ENCODE measurements at places on chromosomes 16 and 17.

- no peak for DNase-seq
Measured at GRCh38 chr16:4114257-4115208, 1.7 kb downstream of the ADCY9 start.

GRCh38 chr16:68739964-68740627 lies 3.0 kb downstream of the CDH1 start:
- DNase-seq, result no peak

- DNase-seq, result no peak
Measured at GRCh38 chr17:17709815-17710321, 28.6 kb downstream of the RAI1 start.

- no peak for DNase-seq
Measured at GRCh38 chr17:61203671-61204131, 195.9 kb upstream of the TBX2 start.

- DNase-seq, result no peak
Measured at GRCh38 chr16:21194771-21195301, 16.5 kb downstream of the ZP2 start.

DNA sequence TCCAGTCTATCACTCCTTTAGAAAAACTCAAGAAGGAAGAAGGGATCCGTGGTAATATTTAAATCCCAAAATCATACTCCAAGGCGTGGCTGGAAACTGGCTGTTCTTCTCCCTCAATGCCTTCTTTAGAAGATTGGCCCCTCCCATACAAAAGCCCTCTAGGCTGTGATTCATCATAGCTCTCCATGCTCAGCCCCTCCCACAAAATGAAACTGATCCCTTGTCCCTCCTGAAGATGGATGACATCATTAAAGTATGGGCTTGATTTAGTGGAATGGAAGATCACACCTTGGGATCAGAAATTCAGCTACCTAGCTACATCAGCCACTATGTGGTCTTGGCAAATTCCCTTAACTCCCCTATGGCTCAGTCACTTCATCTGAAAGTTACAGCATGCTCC lies 4.1 kb downstream of the GRIN2A start:
- no peak for DNase-seq

DNA sequence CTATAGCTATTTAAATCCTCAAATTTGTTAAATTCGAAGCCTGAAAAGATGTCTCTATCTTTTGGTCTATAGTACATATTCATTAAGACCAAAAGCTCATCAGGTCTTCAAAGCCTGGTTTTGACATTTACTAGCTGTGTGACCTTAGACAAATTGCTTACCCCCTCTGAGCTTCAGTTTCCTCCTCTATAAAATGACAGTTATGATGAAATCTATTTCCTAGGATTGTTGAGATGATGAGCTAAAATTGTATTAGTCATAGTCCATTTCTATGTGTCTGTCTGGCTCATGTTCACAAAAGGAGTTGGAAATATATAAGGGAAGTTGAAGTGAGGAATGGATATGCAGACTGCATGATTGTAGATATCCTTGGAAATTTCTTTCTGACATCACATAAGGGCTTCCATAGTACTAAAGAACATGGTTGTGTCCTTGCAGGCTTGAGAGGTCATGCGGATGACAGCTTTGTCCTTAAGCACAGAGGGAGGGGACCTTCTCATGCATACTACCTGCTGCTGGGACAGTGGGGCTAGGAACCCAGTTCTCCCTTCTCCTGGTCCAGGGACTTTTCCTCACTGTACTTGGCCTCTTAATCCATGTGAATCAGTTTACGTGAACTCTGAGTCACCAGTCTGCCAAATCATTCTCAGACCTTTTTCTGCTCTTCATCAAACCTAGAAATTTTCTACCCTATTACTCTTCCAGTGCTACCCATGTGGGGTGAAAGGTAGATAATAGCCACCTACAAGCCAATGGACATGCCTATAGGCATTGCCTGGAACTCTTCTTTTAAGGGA lies 487.5 kb upstream of the SALL1 start:
- DNase-seq, result no peak

GRCh38 chr16:65294165-65294564 lies 172.3 kb upstream of the CDH11 start:
- DNase-seq, result no peak

DNA sequence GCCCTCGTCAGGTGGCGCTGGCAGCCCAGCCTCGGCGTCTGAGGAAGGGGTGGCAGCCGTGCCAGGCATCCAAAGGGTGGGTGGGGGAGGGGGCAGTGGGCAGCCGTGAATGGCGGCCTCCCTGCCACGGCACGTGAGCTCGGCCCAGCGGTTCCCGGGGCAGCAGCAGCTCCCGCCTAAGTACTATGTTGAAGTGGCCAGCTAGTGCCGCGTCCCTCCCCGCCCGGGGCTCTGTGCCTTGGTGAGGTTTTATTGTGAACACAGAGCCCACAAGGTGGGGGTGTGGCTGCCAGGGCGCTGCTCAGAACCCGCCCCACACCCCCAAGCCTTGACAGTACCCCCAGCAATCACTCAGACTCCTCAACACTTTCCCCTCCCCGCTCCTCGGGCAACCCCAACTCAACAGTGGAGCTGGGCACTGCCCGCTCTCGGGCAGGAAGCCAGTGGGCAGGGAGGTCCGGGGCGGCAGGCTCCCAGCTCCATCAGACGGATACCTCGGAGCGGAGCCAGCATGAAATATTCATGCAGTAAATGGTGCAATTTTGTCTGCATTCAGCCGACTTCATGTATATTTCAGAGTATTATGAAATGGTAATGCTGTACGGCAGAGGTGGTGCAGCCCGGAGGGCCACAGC lies 80.4 kb downstream of the ENGASE start:
- DNase-seq, result no peak

GRCh38 chr17:14871921-14872320 lies 393.2 kb downstream of the PMP22 start:
- no peak for DNase-seq

DNA sequence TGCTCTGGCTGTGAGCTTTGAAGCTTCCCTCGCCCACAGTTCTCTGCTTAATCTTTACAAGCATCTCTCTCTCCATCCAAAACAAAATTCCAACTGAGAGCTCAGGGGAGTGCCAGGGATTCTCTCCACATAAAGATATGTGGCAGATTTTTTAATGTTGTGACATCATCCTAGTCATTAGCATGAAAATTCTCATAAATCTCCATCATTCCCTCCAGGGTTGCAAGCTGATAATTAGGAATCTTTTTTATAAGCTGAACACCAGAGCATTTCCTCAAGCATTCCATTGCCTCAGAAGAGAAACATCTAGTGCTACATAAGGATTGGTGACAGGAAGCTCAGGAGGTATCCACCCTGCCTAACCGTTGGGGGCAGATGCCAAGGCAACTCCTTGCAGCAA lies 82.4 kb upstream of the DNAH9 start:
- no peak for DNase-seq

DNA sequence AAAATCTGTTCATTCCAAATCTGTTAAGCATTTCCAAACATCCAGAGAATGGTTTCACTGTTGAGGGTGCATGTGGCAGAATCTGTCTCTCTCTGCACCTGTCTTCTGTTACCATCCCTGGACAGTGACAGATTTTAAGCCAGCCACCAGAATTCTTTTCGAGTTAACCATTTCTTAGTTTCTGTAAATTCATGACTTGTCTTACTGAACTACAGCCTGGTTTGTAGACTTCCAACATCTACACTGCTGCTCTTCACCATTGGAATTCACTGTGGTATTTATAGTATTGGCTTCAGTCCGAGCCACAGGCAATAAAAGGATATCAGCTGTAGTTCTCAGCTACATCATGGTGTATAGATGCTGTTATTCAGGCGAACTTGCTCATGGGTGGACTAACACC lies 47.6 kb downstream of the GOSR1 start:
- DNase-seq, result no peak

- no peak for DNase-seq
Measured at GRCh38 chr17:42547001-42547461, 5.7 kb upstream of the HSD17B1 start.

GRCh38 chr17:44689477-44690217 lies at the start of gene CCDC43:
Gene CCDC43, minus strand, starts transcription at chr17:44689776. Its CDS starts 23 bp downstream, at chr17:44689753.
- peak; percentile 97 for DNase-seq

- DNase-seq, result no peak
Measured at GRCh38 chr16:51416926-51417325, 265.9 kb upstream of the SALL1 start.

DNA sequence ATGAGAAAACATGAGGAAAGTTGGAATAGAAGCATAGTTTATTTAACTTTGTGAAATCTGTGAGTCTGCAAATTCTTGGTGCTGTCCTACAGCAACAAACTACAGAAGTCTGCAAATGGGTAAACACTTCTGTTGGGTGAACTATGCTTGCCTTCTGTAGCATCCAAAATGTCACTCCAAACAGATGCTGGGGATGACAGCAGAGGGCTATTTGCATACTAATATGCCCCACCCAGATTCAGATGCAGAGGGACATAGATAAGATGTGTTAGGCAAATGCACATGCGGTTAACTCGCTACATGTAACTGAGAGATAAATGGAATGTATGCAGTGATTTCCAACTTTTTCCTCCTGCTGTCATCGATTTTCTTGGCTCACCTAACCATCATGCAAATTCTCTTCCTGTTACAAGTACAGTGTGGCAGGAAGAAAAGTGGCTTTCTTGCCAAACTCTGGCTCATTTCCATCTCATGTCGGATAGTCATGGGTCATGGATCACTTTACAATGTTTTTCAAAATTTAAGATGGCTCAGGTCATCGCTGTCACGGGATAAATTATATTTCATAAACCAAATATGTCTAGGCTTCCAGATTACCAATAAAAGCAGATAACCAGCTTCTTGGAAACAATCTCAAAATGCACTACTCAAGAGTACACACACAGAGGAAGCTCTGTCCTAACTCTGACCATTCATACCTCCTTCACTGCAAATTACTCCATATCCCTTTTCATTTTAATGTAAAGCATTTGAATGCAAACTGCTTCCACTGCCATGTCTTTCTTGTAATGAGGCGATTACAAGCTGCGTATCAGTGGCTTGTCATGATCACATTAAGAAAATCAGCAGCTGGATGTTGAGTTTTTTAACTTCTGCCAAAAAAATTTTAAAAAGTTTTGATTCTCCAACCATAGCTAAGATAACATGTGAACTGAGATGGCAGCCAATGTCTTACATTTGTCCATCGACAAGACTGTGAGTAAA lies 47.7 kb downstream of the ADAMTS18 start:
- no peak for DNase-seq

GRCh38 chr16:14140923-14141322 lies 69.8 kb downstream of the MRTFB start:
- no peak for DNase-seq

GRCh38 chr17:10737168-10737622 lies 7.4 kb upstream of the TMEM220 start:
- DNase-seq, result peak; percentile 43

DNA sequence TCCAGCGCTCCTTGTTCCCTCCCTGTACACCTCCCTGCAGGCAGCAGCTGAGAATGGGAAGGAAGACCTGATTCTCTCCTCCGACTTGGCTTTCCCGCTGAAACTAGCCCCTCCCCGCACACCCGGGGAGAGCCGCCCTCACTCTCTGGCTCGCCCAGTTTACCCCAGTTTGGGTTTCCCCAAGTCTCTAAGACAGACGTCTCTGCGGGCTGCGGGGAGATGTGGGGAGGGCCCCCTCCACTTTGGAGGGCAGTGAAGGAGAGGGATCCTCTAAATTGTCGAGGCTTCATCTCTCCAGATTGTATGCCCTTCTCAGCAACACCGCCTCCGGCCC lies 797 bp downstream of the GRB7 start:
- peak; percentile 83 for DNase-seq

DNA sequence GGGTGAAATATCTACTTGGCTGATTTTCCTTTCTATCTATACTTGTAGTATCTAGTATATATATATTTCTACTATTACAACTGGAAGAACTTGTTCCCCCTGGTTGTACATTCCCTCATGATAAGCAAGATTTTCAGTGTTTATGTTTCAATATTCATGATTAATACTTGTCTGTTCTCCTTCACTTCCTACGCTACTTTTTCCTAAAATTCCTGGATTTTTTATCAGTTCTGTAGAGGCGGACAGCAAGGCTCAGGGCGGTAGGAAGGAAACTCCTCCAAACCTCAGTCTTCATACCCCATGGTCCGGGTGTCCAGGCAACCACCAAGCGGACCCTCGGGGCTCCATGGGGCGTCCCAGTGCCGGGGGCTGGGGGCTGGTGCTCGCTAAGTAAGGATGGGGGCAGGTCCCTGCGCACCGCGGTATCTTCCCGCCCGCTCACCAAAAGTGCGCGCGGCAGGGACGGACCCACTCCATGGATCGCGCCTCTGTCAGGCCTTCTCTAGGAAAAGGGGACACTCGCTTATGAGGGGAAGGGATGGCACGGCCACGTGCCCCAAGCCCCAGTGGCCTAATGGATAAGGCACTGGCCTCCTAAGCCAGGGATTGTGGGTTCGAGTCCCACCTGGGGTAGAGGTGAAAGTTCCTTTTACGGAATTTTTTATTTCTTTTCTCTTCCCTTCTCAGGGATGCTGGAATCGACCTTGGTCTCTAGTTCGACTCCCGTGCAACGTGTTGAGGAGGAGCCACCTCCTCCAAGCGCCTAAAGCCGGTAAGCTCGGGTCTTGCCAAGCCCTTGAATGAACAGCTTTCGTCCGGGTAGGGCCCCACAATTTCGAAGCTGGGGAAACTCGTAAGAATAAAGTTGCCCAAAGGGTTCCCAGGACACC lies 13.2 kb downstream of the ATP5PD start:
- peak; percentile 94 for DNase-seq

DNA sequence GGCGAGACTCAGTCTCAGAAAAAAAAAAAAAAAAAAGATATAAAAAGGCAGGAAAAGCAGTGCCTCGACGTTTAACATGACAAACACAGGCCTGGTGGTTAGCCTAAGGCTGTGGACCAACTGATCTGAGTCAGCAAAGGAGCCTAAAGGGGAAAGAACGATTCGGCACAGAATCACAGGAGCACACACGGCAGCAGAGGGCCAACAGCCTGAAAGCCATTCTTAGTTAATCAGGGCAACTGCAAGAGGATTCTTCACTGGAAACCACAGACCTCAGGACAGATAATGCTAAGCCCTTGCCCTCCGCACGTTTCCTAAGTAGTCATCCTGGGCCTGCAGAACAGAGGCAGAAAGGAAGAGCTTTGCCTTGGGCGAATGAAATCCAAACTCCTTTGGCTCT lies 14.7 kb downstream of the TMEM11 start:
- no peak for DNase-seq
